Hair follicular keratinocyte (primary cell): ENCODE measurements at places on chromosomes 1 and 21. TPM values are rescaled to one million over a fixed set of nuclear protein-coding genes. Genes with fewer than 3 reads are reported as not detected.

The LIN28A gene
- not detected in 2 replicates for total RNA-seq

The MANEAL gene
- 0.15 and 0.78 TPM in 2 replicates for total RNA-seq

The GPR52 gene
- total RNA-seq, result not detected in 2 replicates

The SLC22A15 gene
- 5.2 and 11.8 TPM in 2 replicates for total RNA-seq

The SPRR2B gene
- total RNA-seq, result not detected in 2 replicates

The VSIG8 gene
- not detected in 2 replicates for total RNA-seq

The USP16 gene
- total RNA-seq, result 19.1 and 21.8 TPM in 2 replicates

The TMPRSS15 gene
- not detected in 2 replicates for total RNA-seq

The ABCG1 gene
- 2.3 and 7.4 TPM in 2 replicates for total RNA-seq

The CLCA1 gene
- total RNA-seq, result 0.08 TPM in 1 of 2 replicates, not detected in the other

The HMGN2 gene
- total RNA-seq, result 268 and 569 TPM in 2 replicates

The ADAM30 gene
- total RNA-seq, result not detected in 2 replicates

The MARCKSL1 gene
- 11.9 and 18.0 TPM in 2 replicates for total RNA-seq

The CFAP141 gene
- not detected in 2 replicates for total RNA-seq

The LY9 gene
- total RNA-seq, result not detected in 2 replicates

The OR10J1 gene
- not detected in 2 replicates for total RNA-seq

The FAM229A gene
- total RNA-seq, result 1.2 and 1.5 TPM in 2 replicates

The FAM72B gene
- 2.5 and 8.4 TPM in 2 replicates for total RNA-seq

The SPATA45 gene
- not detected in 2 replicates for total RNA-seq

The MPL gene
- 0.08 and 0.34 TPM in 2 replicates for total RNA-seq
